SHP77 (cell line): ENCODE measurements at places on chromosomes 7 and 10.

DNA sequence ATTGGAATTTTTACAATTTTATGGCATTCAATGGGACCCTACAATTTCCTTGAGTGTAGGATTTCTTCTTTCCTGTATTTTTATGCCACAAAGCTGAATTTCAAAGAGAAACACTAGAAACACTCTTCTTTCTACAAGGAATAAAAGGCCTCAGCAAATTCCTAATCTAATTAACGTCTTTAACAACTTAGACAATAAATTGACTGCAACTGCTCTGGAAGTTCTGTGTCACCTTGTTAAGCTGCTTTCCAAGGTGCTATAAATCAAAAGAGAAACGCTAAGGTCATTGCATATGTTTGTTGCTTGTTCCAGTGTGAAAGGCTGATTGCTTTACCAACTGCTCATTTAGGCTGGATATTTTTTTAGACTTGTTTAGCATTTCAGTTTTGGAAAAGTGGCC is 182.2 kb downstream of the POLR1F start:
- DNase-seq = no peak

- no peak for DNase-seq
Observed at GRCh38 chr7:29005829-29006228, 47.7 kb upstream of the TRIL start.

- no peak for DNase-seq
Observed at GRCh38 chr10:43647576-43647975, 1.1 kb downstream of the ZNF32 start.

DNA sequence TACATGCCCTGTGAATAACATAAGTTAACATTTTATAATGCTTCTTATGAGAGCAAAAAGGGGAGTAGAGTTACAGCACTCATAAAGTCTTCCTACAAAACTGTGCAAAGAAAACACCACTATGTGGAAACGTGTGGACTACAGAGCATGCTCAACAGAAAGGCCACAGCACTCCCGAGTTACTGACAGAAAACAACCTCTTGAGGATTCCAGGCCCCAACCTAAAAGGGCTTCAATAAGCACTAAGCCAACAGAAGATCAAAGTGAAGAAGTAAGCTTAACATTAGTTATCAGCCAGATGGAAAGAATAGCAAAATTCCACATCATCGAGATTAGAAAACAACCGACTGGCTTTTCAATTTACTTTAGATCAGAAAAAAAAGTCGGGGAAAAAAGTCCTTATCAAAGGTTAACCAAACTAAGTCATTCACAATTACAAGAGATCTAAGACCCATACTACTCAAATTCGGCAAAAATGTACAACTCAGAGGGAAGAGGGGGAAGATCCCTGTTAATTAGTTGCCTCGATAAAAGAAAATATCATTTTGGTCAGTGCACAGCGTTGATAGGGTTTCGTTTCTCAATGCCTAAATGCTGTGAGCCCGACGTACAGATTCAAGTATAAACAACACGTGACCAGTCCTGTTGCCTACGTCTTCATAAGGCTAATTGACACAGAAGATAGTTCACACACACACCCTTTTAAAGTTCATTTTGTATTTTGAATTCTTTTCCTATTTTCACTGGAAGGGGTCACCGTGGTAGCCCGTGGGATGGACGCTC is 1.4 kb downstream of the KBTBD2 start:
- DNase-seq = peak; percentile 25

- no peak for DNase-seq
Observed at GRCh38 chr10:83023662-83024061, 1115.6 kb upstream of the GHITM start.

DNA sequence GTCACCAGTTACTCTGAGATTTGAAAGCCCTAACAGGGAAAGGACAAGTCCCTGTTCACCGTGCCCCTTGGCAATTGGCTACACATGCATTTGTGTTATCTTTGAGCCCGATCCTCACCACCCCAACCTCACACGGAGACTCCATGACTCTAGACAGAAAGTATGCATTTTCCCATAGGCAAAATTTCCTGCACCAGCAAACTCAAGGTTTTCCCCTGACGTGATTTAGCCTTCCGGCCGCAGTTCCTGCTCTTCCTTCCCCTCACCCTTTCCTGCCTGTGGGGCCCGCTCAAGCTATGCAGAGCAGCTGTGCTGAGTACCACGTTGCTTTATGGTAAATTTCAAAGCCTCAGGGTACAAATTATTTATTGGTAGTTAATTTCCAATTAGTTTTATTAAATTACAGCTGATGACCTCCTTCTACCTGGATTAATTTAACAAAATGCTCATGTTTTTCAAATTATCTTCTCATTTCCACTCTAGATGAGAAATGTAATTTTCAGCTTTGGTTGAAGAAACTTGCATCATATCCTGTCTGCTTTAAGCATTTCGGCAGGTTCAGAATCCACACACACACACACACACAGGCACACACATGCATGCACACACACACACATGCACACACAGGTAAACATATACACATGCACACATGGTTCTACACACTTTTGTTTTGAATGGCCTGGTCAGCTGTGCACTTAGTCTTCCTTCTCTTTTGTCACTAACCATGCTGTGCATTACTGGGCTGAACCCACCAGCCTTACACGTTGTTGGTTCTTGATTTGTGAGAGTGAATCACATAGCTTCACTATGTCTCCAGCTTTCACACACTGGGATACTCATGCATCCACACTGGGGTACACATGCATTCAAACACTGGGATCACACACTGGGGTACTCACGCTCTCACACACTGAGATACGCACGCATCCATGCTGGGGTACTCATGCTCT is 283.1 kb upstream of the PITRM1 start:
- no peak for DNase-seq

- no peak for DNase-seq
Observed at GRCh38 chr10:66698069-66698468, 227.8 kb upstream of the LRRTM3 start.

- no peak for DNase-seq
Observed at GRCh38 chr7:49530481-49530880, 243.0 kb upstream of the VWC2 start.

- no peak for DNase-seq
Observed at GRCh38 chr7:157970744-157971143, 616.9 kb downstream of the PTPRN2 start.

- DNase-seq = no peak
Observed at GRCh38 chr10:27658788-27659187, 86.8 kb downstream of the MKX start.

- no peak for DNase-seq
Observed at GRCh38 chr10:69307434-69307833, 29.1 kb downstream of the HK1 start.

DNA sequence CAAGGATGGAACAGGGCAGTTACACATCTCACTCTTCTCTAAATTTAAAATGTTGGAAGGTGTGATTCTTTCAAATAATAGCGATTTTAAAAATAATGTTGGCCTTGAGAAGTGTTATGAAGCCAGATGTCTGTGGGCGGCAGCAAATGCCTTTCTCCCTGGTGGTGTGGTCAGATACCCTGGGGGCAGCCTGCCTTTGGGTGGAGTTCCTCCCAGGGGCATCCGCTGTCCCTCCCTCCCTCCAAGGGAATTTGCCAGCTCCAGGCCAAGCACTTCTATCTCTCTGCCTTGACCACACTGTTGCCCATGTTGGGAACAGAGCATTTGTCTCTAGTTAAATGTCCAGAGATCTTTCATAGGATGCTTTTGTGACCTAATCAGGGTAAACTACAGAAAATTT is 121.4 kb downstream of the POU6F2 start:
- DNase-seq = no peak

DNA sequence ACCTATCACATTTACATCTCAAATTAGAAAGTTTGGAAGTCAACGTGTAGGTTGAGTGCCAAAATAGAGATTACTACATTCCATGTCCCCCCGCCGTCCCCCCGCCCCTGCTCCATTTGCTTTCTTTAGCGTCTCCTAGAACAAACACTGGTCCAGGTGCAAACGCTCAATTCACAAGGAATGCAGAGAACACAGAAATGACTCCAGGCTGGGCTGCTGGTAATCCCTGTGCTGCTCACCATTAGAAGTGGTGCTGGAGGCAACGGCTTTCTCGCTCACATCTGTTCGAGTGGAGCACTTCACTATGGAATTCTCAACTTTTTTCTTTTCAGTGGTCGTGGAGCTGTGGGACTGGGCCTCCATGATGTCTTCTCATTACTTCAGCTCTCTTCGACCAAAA is 14.1 kb downstream of the GLI3 start:
- DNase-seq = peak; percentile 91

DNA sequence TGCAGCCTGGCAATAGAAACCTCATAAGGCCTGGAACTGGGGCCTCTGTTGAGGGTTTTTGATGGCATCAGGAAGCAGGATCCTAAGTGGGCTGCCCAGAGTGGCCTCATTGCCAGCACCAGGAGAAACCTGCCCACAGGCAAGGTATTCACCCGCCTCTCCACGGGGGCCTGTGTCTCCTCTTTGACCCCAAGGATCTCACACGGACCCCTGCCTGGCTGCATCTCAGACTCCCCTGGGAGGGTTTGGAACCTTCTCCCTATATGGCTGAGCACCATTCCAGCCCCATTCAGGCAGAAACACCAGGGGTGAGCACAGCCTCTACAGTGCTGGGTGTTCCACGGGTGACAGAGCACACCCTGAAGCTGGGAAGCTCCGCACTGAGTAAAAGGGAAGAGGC is 14.6 kb upstream of the C10orf71 start:
- DNase-seq = no peak

DNA sequence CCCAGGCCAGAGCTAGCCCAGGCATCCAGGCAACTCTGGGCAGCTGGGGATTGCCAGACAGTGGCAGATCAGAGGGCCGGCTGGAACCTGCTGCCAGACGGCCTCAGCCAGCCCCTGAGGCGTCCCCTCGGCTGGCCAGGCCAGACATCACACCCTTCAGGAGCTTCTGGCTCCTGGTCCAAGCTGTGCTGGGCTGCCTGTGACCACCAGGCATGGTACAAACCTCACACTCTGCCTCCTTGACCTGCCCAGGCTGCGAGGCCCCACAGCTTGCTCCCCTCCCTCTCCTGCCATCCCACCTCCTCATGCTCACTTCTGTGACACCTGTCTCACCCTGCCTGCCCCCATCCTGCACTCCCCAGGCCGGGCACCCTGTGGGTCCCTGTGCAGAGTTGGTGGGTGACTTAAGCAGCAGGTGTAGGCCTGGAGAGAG is 5.7 kb downstream of the DEPP1 start:
- no peak for DNase-seq

GRCh38 chr10:856416-857157 is 74.9 kb downstream of the LARP4B start:
- no peak for DNase-seq

- no peak for DNase-seq
Observed at GRCh38 chr7:86785641-86786040, 141.9 kb downstream of the GRM3 start.

DNA sequence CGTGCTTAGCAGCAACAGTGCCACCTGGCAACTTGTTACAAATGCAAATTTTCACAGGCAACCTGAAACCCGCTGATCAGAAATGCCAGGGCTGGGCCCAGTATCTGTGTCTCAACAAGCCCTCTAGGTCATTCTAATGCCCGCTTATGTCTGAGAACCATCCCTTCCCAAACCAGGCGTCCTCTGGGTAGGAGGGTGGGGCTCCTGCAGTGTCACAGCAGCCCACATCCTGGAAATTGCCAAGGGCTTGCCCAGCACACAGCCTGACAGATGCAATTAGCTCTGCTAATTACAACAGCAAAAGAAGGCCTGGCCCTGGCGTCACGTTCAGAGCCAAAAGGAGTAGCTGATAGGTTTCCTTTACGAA is 15.9 kb downstream of the ITPRIP start:
- DNase-seq = no peak

GRCh38 chr7:89607792-89608191 is 546.5 kb upstream of the STEAP1 start:
- no peak for DNase-seq

DNA sequence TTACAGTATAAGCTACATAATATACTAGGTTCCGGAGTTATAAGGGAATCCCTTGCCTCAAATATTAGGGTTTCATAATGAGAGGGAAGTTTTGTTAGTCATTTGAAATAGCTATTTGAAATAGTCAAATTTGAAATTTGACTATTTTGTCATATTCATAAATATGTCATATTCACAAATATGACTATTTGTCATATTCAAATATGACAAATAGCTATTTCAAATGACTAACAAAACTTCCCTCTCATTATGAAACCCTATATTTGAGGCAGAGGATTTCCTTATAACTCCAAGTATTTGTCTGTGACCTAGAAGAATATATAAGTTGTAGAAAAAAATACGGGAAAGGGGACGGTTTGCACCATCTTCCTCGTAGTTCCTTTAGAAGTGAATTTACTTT is 76.6 kb downstream of the HDAC9 start:
- no peak for DNase-seq

GRCh38 chr7:156929789-156930539 is 19.5 kb upstream of the NOM1 start:
- no peak for DNase-seq

- no peak for DNase-seq
Observed at GRCh38 chr7:130909881-130910672, 176.1 kb upstream of the KLF14 start.

DNA sequence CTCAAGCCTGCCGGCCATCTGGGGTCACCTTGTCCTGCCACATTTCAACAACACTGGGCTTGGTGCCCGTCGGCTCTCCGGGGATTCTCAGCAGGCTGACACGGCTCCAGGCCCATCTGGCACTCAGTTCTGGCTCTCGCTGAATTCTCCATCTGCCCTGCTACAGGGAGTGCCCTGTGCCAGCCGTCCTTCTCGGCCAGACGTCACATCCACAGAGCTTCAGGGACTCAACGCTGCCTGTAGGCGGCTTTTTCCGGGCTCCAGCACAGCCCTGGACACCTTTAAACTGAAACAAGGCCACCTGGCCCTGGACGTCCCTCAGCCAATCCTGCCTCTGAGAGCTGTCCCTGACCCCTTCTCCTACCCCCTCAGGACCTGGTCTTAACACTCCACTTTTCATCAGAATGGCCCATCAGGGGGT is 43.0 kb downstream of the TMEM130 start:
- no peak for DNase-seq

DNA sequence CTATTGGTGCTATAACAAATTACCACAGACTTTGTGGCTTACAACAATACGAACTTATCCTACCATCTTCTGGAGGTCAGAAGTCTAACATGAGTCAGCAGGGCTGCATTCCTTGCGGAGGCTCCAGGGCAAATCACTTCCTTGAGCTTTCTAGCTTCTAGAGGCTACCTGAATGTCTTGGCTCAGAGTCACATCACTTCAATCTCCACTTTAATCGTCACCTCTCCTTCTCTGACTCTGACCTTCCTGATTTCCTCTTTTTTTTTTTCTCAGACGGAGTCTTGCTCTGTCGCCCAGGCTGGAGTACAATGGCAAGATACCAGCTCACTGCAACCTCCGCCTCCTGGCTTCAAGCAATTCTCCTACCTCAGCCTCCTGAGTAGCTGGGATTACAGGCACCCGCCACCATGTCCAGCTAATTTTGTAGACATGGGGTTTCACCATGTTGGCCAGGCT is 44.6 kb upstream of the ANAPC16 start:
- DNase-seq = no peak

GRCh38 chr7:28738412-28738811 is 219.7 kb downstream of the TRIL start:
- no peak for DNase-seq

GRCh38 chr7:85004402-85004801 is 182.5 kb downstream of the SEMA3D start:
- no peak for DNase-seq

- DNase-seq = no peak
Observed at GRCh38 chr7:94301024-94301586, 93.6 kb upstream of the COL1A2 start.
